ENCODE measurements at places on chromosomes 4 and X.
A peak's percentile ranks its signal among the peaks of the same experiment; 100 is the strongest.

DNA sequence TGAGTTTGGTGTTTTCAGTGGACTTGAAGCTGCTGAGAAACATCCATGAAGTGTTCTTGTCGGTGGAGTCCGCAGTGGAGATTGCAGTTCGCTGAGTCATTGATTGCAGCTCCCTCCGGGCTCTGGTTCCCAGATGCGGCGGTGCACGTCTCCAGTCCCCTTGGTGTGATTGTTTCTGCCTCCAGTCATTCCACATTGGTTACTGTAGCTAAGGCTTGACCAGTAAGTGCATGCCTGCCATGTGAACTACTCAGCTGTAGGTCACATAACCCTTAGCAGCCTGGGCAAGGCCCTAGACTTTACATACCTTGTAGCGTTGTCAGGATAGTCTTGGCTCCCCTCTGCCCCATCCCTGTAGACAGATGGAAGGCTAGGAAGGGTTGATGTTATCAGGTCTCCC is 53.8 kb upstream of the CLCN4 start:
- DNase-seq: no peak

- DNase-seq: no peak
These were observed 201.1 kb downstream of the AFAP1 start for GRCh38 chr4:7738458-7739076.

GRCh38 chr4:5797866-5798265 is 86.9 kb downstream of the EVC start:
- no peak for DNase-seq

- DNase-seq: peak; percentile 11
These were observed 73.0 kb downstream of the AFF1 start for GRCh38 chr4:87007528-87008446.

DNA sequence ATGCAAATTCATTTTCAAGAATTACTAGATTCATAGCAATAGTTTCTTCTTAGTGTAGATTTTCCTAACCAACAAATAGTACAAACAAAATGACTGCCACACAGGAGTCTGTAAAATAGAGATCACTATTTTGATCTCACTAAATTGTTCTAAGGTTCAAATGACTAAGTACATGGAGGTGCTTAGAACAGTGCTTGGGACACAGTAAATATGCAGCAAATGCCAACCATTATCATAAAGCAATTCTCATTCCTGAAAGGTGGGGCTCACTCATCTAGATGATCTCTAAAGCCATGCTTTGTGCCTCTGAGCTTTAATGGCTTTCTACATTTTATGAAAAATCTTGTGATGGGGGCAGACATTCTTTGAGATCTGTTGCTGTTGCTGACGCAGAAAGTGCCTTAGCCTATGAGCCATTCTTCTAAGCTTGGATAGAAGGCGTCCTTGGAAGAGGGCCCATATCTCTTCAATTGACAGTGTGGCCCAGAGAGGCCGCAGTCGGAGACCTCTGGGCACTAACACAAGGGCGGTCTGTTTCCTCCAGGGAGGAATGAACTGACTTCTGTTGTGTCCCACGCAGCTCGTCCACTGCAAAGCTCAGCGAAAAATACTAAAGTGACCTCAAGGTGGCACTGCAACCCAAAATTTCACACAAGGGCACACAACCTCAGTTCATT is 23.5 kb downstream of the TLR10 start:
- DNase-seq: peak; percentile 48

- no peak for DNase-seq
These were observed 91.7 kb upstream of the ADRA2C start for GRCh38 chr4:3674479-3674851.

DNA sequence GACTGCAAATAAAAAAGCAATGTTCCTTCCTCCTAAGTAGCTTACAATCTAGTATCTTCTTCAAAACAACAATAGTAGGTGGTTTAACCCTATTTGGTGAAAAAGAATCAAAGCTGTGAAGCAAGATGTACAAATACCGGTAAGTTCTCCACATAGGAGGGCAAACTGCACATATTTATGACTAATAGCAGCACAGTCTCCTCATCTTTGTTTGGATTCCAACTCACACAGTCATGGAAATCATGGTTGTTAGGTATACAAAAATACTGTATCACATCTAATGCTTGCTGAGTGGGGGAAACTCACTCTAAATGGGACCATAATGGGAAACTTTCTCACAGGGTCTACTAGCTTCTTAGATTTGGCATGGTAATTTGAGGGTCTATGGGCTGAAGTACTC is 597.2 kb downstream of the INPP4B start:
- DNase-seq: no peak

- DNase-seq: no peak
These were observed 153.3 kb upstream of the USP9X start for GRCh38 chrX:40931921-40932320.

GRCh38 chrX:54492340-54492739 is 3.7 kb downstream of the FGD1 start:
- DNase-seq: no peak

DNA sequence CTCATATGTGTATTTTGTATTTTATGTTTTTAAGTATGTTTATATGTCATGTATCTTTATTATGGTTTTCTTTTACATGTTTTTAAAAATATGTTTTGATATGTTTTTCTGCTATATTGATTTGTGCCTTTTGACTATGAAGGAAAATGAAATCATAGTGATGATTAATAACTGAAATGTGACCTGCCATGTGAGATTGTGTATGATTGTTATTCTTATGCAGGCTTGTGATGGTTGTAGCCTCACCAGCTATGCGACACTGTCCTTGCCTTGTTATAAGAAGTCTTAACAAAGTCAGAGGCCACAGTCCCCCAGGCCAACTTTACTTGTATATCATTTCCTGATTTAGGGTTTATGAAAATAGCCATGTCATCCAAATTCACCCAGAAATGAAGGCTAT is 83.2 kb downstream of the TMEM131L start:
- DNase-seq: no peak

- DNase-seq: no peak
These were observed 12.9 kb downstream of the GPRIN3 start for GRCh38 chr4:89294573-89295269.

DNA sequence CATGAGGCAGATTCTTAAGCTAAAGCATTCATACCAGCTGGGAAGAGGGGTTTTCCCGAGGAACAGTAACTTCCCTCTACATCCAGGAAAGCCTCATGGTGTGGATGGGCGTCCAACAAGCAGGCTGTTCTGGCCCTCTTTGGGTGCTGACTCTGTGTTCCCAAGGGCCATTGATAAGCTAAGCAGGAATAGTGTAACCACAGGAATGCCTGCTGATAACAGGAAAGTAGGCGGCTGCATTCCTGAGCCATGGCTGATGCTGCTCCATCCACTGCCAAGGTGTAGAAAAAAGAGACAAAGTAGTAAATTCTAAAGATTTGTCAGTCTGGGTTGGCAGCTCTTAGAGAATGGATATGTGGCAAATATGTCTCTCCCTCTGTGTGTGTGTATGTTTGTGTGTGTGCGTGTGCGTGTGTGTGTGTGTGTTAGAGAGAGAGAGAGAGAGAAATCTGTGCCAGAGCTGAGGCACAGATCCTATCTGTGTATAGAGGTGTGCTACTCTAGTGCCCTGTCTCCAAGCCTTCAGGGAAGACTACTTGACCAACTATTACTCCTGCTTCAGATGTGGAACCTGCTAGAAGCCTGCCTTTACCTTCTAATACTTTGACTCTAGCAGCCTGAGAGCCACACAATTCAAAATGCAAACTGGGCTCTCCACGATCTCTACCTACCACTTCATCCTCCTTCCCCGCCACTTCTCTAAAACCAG is 353.1 kb upstream of the NR3C2 start:
- no peak for DNase-seq

DNA sequence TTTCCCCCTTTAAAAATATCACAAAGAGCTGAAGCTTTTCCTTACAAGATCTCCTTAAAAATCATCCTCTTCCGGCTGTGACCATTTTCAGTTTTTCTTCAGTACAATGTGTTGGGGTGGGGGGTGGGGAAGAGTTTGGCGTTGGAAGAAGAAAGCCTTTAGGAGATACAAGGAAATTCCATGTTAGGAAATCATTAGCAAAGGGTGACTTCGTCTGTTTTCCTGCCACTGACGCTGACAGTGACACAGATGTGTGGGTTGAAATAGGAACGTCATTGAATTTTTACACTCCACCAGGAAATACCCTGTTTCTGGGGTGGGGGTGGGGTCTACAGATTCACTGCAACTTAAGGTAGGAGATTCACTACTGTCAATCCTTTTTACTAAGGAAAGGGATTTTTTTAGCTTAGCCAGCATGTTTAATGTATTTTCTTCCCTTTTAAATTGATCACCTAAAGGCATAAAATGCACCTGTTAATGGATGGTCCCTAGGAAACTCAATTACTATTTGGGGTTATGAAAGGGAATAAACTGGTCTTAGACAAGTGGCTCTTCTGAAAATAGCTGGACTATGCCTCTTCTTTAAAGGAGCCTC is 3.9 kb downstream of the MAMLD1 start:
- DNase-seq: no peak

DNA sequence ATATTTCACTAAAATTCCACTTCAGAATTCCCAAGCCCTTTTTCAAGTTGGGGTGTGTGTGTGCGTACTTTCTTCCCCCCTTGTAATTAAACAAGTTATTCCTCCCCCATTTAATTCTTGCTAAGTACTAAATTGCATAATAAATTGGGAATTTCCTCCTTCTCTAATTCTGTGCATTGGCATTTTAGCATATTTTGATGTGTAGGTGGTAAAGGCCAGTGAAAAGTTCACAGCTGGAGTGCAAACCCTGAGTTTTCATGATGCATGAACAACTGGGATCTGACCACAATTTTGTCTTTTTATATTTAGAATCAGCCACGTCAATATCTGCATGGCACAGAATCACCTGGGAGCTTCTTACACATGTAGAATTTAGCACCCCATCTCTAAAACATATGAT is 18.5 kb downstream of the ANXA3 start:
- no peak for DNase-seq

GRCh38 chr4:629915-630641 is 4.7 kb downstream of the PDE6B start:
- no peak for DNase-seq

GRCh38 chr4:41820473-41820872 is 71.9 kb upstream of the PHOX2B start:
- no peak for DNase-seq

DNA sequence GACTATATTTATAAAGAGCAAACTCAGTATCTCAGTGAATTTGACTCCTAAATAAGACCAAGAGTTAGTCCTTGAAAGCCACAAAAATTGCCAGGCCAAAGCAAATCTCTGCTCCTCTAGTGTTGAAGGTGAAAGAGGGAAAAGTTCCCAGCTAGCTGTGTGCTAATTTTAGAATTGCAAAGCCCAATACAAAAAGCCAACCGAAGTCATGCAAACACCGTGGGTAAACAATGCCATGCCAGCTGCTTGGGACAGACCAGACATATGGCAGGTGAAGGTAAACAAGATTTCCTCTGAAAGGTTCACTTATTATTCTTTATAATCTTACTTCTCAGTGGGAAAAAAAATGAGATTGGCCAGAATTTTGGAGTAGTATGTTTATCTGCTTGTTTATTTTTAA is 80.5 kb upstream of the LNX1 start:
- no peak for DNase-seq

- DNase-seq: no peak
These were observed 293.5 kb downstream of the GBA3 start for GRCh38 chr4:22986262-22986661.

- DNase-seq: no peak
These were observed 2052.8 kb upstream of the TENM3 start for GRCh38 chr4:180190382-180190781.

DNA sequence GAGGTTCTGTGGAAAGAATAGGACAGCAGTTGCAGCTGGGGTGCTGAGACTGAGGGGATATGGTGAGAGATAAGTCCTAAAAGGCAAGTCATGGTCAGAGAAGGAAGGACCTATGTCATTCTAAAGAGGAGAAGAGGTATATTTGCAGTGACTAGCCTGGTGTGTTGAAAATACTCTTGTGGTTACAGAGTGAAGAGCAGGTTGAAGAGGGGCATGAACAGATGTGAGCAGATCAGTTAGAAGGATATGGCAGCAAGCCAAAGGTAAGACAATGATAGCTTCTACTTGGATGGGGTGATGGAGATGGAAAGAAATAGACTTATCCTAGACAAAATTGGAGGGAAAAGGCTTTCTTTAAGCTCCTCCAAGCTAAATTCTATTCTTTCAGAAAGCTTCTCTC is 469.8 kb upstream of the CPEB2 start:
- DNase-seq: no peak

DNA sequence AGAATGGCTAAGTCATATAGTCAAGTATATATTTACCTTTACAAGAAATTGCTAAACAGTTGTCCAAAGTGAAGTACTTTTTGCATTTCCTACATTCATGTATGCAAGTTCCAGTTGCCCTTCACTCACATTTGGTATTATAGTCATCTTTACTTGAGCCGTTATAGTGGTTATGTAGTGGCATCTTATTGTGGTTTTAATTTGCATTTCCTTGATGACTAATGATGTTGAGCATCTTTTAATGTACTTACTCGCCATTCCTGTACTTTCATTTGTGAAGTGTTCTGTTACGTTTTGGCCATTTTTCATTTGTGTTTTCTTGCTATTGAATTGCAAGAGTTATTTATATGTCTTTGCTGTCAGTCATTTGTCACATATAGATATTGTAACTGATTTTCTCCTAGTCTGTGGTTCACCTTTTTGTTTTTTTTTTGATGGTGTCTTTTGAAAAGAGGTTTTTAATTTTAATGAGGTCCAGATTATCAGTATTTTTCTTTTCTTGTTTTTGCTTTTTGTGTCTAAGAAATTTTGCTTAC is 27.6 kb downstream of the ARFIP1 start:
- no peak for DNase-seq

- DNase-seq: no peak
These were observed 1055.0 kb downstream of the RPA4 start for GRCh38 chrX:97938706-97939105.

DNA sequence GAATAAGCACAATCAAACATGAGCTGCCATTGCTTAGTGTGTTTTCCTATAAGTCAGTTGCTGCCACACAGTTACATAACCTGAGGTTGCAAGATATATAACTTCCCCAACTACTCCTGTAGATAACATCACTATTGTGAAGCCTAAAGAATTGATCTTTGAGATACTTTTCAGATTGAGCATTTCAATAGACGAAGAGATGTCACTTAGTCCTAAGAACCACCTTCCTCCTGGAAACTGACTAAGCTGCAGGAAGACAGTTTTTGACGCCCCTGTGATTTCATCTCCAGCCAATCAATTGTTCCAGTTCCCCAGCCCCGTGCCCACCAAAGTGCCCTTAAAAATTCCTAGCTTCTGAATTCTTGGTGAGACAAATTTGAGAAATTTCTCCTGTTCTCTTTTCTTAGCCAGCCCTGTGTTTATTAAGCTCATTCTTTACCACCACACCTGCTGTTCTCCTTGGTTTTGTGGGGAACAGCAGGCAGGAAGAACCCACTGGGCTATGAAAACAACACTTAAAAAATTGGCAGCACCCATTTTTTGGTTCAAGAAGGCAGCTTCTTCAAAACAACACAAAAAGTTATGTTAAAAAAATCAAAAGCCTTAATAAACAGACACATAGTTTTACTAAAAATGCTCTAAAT is 317.1 kb upstream of the PABPC4L start:
- DNase-seq: no peak

- DNase-seq: no peak
These were observed 15.8 kb downstream of the APLN start for GRCh38 chrX:129638917-129639316.

Measured in effector CD4-positive, alpha-beta T cell (primary cell).